ENCODE measurements at places on chromosomes 5 and 9.

DNA sequence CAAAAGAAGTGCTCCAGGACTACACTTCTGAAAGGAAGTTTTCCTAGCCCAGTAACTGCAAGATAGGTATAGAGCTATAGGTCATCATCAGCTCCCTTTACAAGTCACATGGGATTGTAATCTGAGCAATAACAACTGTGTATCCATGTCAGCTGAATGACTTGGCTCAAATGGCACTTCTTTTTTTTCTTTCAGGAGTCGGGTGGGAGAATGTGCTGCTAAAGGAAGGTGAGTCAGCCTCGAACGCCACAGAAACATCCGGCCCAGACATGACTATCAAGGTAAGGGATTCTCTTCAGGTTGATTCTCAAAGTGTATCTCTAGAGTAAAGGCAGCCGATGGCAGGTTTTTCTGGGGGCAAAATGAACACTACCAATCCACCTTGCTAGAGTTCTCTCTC lies 192.2 kb downstream of the C9orf152 start:
- DNase-seq, result no peak

DNA sequence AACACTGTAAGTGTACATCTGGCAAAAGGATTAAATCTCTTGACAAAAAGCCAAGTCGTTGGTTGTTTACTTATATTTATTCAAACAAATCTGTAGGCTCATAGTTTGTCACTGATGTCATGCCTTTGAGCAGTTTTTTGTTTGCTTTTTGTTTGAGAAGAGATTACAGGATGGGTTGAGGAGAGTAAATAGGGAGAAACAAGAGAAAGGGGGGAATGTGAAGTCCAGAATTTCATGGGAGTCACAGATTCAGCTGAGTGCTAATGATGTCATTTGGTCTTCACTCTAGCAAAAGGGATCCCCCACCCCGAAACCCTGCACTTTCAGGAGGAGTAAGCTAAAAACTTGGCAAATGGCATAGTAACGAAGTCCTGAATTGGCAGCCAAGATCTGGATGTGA lies 337.4 kb downstream of the GLIS3 start:
- no peak for DNase-seq

DNA sequence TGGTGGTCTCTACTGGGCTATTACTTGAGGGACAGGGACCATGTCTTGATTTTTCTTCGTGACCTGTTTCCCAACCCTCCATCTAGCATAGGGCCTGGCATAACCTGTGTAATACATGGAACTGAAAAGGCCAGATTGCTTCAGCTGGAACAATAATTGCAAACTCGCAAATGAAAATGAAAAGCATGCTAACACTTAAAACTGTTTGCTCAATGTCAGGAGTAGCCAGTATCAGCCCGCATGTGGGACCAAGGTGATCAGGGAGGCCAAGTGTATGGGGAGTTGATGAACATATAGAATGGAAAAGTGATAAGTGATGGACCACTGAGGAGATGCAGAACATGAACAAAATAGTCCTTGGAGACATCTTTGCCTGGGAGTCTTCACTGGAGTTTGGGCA lies 25.2 kb downstream of the GLRX start:
- no peak for DNase-seq

DNA sequence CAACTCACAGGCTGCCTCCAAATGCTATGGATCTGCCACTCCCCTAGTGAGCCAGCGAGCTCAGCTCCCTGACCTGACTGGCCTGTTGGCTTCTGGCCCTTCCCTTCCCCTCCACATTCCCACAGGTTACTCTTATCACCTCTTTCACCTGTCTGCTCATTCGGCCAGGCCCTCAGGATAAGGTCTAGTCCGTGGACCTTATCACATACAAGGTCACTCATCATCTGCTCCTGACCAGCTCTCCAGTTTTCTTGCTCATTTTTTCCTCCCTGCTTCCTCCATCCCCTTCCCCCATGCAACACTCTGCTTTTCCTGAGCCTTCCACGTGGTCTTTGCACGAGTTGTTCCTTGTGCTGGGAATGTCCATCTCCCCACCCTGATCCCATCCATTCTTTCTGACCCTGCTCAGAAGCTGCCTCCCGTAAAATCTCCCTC lies 25.9 kb upstream of the NDST1 start:
- DNase-seq, result no peak

DNA sequence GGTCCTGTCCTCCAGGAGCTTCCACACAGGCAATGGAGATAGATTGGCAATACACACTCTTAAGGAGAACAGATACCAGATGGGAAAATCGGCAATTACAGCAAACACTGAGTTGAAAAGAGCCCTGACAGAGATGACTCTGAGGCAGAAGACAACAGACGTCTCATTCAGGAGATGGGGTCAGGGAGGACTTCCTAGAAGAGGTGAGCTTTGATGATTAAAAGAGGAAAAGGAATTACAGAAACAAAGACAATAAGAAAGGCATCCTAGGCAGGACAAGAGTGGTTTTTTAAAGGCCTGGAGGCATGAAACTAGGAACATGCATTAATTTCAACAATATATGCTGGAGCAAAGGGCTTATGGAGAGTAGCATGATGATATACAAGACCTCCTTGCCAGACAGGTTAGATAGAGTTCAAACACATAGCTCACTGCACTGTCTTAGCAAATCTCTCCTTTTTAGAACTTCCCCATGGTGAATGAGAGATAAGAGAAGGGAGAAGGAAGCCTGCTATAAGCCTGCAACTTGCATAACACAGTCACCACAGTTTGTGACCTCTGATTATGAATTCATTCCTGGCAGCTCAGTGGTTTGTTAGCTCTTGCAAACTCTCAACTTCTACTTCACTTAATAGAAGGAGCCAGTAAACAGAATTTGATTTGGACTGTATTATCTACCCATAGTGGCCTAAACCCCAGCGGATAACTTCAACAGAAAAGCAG lies 48.5 kb downstream of the SIL1 start:
- no peak for DNase-seq

- DNase-seq, result no peak
These were observed 19.8 kb downstream of the CD274 start for GRCh38 chr9:5470122-5470521.

GRCh38 chr9:129042016-129042415 lies 5.6 kb downstream of the MIGA2 start:
- no peak for DNase-seq

DNA sequence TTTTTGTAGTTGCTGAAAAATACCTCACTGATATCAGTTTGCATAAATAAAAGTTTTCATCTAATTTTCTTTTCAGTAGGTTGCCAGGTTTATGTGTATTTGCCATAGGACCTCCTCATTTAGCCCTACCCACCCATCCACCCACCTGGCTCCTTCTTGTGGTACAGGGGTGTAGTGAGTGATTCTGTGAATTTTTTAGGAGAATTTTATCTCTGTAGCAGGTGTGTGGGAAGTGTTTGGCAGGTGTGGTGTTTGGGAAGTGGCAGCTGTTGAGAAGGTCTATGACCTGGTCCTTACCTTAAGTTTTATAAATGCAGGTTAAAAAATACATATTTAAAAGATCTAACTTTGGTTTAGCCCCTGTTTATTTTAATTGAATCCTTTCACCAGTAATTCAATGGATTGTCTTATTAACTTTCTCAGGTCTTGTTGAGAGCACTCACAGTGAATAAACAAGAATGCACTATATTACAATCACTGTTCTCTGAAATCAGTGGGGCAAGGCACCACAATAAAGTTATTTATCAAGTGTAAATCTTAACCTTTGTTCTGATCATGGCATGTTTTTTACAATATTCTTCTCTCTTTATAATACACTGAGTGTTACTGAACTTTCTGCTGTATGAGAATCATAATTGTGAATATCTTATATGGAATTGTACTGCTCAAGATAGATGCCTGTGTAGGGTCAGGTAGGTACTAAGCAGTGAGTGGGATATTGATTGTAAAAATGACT lies 189.1 kb downstream of the WDR70 start:
- DNase-seq, result no peak

DNA sequence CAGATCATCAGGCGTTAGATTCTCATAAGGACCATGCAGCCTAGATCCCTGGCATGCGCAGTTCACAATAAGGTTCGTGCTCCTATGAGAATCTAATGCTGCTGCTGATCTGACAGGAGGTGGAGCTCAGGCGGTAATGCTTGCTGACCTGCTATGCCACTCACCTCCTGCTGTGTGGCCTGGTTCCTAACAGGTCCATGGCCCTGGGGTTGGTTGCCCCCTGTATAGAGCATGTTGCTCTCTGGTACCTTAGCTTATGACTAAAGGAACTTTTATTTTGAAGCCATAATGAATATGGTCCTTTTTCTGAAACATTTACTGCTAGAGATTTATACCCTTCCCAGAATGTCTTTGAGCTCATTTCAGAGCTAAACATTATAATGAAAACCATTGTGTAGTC lies 3.1 kb downstream of the MAN2A1 start:
- no peak for DNase-seq

DNA sequence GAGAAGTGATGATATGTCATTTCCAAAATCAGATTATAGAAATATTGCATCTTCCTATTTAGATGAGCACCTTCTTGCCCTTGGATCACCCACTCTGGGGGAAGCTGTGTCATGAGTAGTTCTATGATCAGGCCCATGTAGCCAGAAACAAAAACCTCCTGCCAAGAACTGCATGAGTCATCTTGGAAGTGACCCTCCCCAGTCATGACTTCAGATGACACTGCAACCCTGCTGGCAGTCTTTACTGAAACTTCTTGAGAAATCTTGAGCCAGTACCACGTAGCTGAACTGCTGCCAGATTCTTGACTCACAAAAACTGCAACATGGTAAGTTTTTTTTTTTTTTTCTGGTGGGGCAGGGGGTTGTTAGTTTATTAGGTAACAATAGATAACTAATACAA lies 439.6 kb upstream of the PTGER4 start:
- peak; percentile 11 for DNase-seq

DNA sequence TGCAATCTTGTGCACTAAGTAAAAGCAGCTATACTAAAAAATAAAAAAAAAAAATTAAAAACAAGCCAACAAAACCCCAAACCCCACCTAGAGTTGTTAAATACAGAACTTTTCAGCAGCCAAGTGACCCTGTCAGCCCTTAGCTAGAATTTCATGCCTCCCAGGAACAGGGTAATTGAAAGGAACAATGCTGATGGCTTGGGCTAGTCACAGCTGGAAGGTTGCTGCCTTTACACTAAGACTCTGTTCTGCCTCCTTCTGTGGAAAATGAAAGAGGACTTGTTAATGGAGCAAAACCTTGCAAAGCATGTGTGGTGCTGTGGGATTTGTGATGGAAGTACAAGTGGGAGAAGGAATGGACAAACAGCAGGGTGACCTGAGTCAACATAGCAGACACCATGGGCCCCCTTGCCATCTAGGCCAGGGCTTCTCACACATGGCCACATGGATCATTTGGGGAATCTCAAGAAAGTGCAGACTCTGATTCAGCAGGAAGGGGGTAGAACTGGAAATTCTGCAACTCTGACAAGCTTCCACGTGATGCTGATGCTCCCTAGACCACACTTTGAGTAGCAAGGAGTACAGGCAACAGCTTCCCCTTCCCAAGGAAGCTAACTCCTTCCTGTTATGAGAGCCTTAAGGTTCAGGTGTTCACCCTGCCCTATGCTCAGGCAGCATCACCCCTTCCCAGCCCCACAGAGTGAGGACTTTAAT lies 14.9 kb upstream of the TMEM252 start:
- no peak for DNase-seq

GRCh38 chr5:13956471-13956870 lies 12.0 kb upstream of the DNAH5 start:
- no peak for DNase-seq

GRCh38 chr9:112332674-112332976 lies 794 bp downstream of the PTBP3 start:
- DNase-seq, result no peak

- DNase-seq, result no peak
These were observed 497.0 kb upstream of the GRAMD2B start for GRCh38 chr5:125926172-125926571.

DNA sequence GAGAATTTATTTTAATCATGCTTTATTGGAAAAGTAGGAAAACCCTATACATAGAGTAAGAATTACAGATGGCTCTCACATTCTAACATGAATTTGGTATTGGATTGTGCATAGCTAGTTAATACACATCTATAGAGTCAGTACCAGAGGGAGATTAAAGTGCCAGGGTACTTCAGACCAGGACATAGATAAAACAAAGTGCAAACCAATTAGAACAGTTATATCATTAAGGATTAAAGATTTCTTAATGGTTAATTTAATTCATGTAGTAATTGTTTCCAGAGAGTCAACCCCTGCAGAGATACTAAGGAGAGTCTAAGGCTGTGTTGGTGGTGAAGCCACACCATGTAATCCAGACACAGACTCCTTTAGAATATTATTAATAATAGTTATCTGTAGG lies 8.8 kb downstream of the ISOC1 start:
- DNase-seq, result no peak

GRCh38 chr9:129109537-129109903 lies 1.1 kb downstream of the CRAT start:
- no peak for DNase-seq

GRCh38 chr9:86122311-86122710 lies 23.0 kb upstream of the GOLM1 start:
- no peak for DNase-seq

GRCh38 chr5:141695627-141696215 lies 13.7 kb upstream of the ARAP3 start:
- DNase-seq, result no peak

All from activated naive CD8-positive, alpha-beta T cell treated with anti-CD3 and anti-CD28 coated beads for 36 hours (primary cell).